Right renal pelvis (tissue), 4 donors: ENCODE measurements at places on chromosomes 13 and 19.

GRCh38 chr19:31066385-31066784 lies 282.9 kb downstream of the TSHZ3 start:
- DNase-seq = no peak

GRCh38 chr13:71274923-71275608 lies 591.9 kb downstream of the DACH1 start:
- DNase-seq = no peak

- DNase-seq = no peak
Measured at GRCh38 chr13:97111756-97112155, 110.4 kb upstream of the MBNL2 start.

DNA sequence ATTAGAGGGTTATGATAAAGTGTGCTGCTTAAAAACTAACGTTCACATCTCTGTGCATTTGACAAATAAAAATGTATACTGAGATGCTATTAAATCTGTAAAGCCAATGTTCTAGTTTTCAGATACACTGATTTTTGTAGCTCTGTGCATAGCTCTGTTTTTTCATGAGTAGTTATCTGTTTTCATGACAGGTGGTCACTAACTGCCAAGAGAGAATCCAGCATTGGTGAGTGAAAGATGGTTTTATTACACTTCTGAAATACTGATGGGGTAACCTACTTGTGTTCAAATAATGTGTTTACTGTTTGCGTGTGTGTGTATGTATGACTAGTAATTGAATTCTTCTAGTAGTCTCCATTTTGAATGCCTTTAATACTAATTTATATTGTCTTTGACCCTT lies 29.0 kb downstream of the URI1 start:
- DNase-seq = no peak

DNA sequence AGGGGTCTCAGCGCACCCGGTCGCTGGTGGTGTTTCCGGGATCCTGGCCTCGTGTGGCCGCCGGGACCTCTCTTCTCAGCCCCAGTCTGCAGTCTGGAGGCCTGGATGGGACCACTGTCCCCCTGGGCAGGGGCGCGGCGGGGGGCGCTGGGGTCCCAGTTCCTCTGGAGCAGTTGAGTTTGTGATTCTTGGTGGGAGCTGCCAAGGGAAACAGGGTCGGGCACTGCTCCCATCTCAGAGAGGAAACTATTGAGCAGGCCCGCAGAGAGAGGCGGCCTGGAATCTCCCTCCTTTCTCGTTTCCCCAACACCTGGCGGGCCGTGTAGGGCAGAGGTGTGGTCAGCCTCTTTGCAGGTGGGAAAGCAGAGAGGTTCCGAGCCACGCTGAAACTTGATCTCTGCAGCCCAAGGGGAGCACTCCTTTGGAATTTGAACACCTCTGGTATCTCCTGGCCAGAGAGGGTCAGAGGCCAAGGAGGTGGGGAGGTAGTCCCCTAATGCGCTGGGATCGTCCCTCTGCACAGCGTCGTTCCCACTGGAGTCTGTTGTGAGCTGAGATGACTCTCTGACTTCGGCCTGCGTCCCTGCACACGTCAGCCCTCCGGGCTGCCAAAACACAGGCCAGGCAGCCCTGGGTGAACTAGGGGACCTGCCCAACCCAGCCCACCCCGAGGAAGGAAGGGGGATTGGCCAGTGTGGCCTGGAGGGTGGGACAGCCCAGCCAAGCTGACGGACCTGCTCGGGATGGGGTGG lies 741 bp downstream of the PLEKHF1 start:
- no peak for DNase-seq

DNA sequence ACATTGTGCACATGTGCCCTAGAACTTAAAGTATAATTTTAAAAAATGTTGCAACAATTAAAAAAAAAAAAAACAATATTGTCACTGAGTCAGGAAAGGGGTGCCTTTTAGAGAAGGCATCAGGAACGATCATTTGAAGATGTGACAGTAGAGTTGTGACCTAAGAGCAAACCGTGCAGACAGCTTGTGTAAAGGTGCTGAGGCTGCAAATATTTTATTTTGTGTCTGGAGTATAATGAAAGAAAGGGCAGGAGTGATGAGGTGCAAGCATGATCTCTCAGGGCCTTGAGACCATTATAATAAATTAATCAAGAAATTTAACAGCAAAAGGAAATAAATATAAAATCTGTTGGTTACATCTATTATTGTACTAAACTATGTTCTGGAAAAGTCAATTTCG lies 1219.7 kb downstream of the OLFM4 start:
- DNase-seq = no peak

- no peak for DNase-seq
Measured at GRCh38 chr13:105902396-105902795, 633.1 kb downstream of the EFNB2 start.

- DNase-seq = no peak
Measured at GRCh38 chr13:30984620-30985019, 52.2 kb downstream of the TEX26 start.

GRCh38 chr19:1626417-1627010 lies 21.3 kb upstream of the UQCR11 start:
- DNase-seq = no peak

DNA sequence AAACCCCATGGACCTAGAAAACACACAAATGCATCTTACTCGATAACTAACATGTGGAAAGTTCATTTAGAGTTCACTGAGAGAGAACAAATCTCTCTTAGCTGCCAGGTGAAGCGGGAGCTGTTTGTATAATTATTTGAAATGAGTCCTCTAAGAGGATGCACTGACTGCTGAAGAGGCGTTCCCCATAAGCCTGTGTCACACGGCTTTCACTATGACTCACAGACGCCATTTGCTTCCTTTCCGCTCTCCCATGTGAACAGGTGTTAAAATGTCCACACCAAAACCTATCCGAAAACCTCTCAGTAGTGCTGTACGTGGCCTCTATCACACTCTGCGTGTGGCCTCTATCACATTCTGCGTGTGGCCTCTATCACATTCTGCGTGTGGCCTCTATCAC lies 101.8 kb downstream of the SOX1 start:
- no peak for DNase-seq

- no peak for DNase-seq
Measured at GRCh38 chr13:113947311-113948033, 26.4 kb downstream of the C13orf46 start.

GRCh38 chr13:47798194-47798593 lies 202.9 kb downstream of the SUCLA2 start:
- DNase-seq = no peak

- DNase-seq = no peak
Measured at GRCh38 chr19:35596366-35596999, 10.5 kb downstream of the PMIS2 start.

- no peak for DNase-seq
Measured at GRCh38 chr13:44106266-44107152, 226.8 kb downstream of the LACC1 start.

DNA sequence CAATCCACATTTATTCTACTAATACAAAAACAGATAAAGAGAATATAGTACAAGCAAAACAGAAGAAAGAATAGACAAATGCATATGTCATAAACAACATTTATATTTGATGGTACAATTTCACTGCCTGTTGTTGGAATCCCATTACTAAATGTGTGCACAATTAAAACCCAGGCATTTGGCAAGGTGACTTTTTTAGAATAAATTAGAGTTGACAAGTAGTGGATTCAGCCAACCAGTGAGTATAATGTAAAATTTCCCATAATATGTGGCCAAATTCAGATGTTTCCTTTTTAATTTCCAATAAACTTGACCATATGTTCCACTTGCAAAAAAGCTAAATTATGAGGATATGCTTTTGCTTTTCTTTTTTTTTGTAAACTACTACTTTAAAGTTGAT lies 1578.8 kb downstream of the OLFM4 start:
- DNase-seq = no peak

- DNase-seq = peak; percentile 32
Measured at GRCh38 chr19:14333101-14333871, 48.0 kb upstream of the ADGRE5 start.
